Stimulated activated CD4-positive, alpha-beta T cell treated with anti-CD3 and anti-CD28 coated beads, TNF-alpha, amount 100 ng/mL, for 1 hour (primary cell): ENCODE measurements at places on chromosomes 11 and 22.
A peak's percentile ranks its signal among the peaks of the same experiment; 100 is the strongest.

GRCh38 chr22:31235081-31235480, 23.0 kb downstream of the LIMK2 start:
- DNase-seq = no peak

DNA sequence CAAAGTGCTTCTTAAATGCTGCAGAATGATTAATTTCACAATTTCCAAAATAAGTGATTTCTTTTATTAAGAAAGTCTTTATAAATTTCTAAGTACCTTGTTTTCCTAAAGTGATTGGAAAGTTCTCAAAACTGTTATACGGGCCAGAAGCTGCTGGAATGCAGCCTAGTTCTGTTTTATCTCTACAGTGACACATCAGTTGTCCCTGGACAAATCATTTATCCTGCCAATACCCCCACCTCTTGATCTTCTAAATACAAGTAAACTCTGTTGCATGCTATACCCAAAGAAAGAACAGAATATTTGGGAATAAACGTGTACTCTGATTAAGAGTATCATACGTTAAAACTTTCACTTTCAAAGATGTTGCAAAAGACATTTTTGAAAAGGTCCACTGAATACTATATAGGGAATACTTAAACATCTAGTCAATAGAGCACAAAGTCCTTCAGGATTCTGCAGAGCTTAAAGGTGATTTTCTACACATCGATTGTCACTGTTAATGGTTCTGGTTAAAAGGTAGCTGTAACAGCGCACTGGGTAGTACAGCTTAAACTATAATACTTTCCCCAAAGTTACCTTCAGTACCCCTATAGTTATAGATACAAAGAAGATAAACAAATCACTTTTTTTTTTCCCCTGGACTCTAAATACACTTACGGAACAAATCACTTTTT, 92.1 kb upstream of the APOA1 start:
- DNase-seq = no peak

GRCh38 chr11:35165423-35166368, 26.7 kb downstream of the CD44 start:
- peak; percentile 61 for DNase-seq

- no peak for DNase-seq
These were observed 64.4 kb downstream of the NAV2 start for GRCh38 chr11:19777039-19777376.

GRCh38 chr11:11865449-11865848, 23.7 kb downstream of the USP47 start:
- no peak for DNase-seq

DNA sequence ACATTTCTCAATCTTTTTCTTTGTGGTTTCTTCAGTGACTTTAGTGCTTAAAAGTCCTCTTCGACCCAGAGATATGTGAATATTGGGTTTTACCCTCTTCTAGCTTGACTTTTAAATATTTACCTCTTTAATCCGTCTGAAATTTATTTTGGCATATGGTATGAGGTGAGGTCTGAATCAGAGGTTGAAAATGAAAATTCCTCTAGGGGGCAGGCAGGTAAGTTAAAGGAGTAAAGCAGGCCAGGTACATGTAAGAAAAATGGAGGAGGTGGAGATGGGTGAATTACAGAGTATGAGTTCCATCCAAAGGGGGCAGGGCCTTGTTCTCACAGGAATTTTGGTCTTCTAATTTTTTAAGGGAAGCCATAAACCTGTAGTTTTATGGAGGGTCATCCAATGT, 263.8 kb upstream of the NARS2 start:
- DNase-seq = no peak

DNA sequence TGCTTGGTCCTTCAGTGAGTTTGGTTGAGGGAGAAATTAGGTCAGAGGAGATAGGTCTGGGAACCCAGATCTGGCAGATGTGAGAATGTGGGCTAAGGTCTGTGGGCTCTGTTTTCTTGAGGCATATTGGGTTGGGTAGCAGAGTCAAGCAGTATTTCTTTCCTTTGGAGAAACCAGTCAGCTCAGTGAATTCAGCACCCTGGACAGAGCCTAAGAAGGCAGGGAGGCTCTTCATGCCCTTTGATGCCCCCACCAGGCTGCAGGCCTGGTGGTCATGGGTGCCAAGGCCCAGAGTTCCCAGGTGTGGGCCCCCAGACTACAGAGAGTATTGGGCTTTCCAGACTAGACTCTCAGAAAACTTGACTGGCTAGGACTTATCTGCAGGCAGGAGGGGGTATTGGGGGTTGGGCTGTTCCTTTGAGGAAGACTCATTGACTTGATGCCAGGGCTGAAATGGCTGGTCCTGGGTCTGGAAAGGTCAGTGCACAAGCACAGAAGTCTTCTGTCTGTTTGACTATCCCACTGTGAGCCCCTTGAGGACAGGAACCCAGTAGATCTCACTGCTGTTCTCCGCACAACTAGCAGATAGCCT, 45.3 kb upstream of the NECTIN1 start:
- no peak for DNase-seq

DNA sequence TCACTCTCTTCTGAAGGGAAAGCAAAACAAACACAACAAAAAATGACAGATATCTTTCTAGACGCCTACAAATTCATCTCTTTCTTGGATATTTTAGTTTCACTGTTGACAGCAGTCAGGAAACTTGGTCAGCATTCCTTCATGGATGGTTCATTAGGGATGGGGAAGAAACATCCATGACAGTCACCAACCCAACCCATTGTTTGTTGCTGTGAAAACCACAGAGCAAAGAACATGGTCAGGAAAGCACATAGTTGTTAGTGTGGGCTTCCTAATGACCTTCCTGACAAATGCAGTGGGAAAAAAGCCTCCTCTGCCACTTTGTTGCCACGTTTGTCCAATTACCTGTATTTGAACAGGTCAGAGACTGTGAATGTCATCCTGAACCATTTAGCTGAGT, 139.8 kb upstream of the SNX19 start:
- no peak for DNase-seq

DNA sequence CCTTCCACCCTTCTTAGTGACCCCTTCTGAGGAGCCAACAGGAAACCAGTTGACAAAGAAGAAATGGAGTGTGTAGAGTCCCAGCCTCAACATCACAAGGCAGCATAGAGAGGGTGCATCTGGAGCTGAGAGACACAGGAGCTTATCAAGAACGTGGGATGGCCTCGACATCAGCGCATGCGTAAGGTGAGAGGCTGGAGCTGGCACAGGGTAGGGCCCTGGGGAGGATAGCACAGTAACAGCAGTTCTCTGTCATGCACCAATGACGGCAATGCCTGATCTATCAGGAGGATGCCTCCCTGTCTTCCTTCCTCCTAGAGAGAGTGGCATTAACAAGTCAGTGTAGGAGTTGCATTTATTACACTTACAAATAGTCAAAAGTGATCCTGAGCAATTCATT, 426.1 kb downstream of the NTM start:
- no peak for DNase-seq

DNA sequence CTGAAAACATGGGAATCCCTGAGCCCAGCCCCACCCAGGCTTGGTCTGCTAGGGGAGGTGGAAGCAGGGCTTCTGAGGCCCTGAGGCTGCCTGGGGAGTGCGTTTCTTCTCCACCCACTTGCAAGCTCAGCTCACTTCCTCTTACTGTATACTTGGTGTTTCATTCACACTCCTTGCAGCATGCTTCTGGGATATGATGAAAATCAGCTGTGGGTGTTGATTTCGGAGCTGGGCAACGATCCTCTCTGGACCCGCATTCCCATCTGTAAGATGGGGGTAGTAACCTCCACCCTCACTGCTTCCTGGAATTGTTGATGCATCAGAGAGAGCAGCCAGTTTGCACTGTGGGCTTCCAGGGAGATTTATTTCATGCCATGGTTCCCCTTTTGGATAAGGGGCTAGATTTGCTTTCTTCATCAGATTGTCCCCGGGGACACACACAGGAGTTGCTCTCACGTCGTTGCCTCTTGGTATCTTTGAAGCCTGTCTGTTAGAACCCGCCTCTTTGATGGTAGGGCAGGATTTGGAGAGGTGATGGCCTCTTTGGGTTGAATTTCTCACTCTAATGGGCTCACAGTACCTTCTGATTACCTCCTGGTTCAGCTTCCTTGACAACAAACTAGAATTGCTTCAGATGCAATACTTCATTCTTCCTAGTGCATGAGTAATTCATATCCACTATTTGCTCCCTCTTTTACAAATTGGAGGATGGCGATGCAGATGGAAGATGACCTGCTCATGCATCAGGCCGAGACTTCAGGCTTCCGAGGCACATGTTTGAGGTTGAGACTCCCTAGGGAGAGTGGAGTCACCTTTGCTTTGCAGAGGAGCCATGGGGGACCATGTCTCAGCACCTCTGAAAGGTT, 40.4 kb downstream of the BCR start:
- no peak for DNase-seq

GRCh38 chr11:57403802-57404147, 13.3 kb upstream of the PRG2 start:
- no peak for DNase-seq

GRCh38 chr11:6554828-6555706, 48.3 kb downstream of the RRP8 start:
- DNase-seq = no peak

- DNase-seq = no peak
These were observed 43.5 kb downstream of the CERK start for GRCh38 chr22:46694416-46695170.

DNA sequence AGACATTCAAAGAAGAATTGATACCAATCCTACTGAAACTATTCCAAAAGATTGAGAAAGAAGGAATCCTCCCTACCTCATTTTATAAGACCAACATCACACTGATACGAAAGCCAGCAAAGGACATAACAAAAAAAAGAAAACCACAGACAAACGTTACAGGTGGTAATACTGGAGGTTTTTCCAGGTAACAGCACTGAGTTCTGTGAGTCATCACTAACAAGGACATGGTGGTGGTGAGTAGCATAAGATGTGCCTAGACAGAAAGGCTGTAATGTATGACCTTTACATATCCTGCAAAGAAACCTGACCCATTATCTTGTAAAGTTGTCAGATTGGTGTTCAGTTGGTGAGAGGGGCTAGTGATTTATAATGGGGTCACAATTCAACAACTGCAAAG, 15.3 kb downstream of the OR9G1 start:
- no peak for DNase-seq
